T-helper 17 cell (primary cell): ENCODE measurements at places on chromosomes 4 and X. TPM values are rescaled to one million over a fixed set of nuclear protein-coding genes. Genes with fewer than 3 reads are reported as not detected.

- no peak overlapping the region for H3K27ac ChIP-seq
- no peaks in the 10 kb centered on the region for H3K27me3 ChIP-seq
Observed at GRCh38 chr4:14196131-14196530, 568.6 kb upstream of the BOD1L1 start.

DNA sequence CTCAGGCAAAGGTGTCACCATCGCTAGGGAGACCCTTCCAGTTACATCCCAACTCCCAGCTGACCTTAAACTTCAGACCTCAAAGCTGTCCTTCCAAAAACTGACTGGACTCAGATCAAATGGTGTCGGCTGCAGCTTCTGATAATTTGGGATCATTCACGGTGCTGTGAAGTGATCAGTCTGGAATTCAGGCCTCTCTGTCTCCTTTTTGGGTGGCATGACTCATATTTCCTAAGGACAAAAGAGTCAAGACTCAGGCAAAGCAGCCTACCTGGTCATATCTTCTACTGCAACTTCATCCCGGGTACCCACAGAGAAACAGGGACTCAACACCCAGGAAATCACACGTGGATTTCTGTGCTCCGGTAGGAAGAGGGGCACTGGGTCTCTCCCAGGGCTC is 87.6 kb downstream of the SORCS2 start:
- H3K4me1 ChIP-seq: no peaks in the 10 kb centered on the region
- H3K36me3 ChIP-seq: no peaks in the 10 kb centered on the region
- H3K4me3 ChIP-seq: no peak overlapping the region
- no peak overlapping the region for H3K27ac ChIP-seq
- no peak for DNase-seq
- H3K27me3 ChIP-seq: peaks cover 33% of the 10 kb centered on the region

DNA sequence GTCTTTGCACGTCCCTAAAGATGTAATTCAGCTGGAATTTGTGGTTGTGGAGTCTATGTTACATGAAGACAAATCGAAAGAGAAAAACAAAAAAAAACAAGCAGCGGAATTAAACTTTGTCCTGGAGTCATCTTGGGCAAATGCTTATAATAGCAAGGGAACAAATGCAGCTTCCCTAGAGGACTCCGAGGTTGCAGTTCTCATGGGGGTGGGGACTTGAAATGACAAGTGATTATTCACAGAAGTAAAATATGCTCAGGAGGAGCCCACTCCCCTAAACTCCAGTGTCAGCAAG is 362.4 kb downstream of the ARHGAP24 start:
- no peak for DNase-seq
- H3K27me3 ChIP-seq: no peaks in the 10 kb centered on the region
- H3K4me1 ChIP-seq: no peaks in the 10 kb centered on the region
- no peak overlapping the region for H3K27ac ChIP-seq

DNA sequence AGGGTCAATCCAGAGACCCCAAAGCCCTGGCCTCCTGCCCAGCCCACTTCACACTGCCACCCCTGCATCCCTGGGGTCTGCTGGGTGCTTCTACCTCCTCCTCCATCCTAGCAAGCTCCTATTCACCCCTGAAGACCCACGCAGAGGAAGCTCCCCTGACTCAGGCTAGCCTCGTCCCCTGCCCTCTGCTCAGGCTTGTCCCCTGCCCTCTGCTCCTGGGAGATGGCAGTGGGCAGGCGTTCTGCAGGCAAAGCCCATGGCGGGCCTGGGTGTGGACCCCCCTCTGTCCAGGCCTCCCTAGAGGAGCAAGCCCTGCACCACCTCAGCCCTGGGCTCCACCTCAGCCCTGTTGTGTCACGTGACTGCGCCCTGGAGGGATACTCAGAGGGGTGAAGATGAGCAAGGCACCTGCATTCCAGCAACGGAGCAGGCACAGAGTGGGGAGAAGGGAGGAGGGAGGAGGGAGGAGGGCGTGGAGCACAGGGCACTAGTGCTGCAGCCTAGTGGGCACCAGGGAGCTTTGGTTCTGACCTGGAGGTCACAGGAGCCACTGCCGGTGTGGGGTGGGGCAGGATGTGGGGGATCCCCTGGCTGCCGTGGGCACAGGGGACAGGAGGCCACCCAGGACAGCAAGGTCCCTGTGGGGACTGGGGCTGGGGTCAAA is 27.6 kb upstream of the FGFR3 start:
- peak overlapping the region; percentile 53 for H3K4me3 ChIP-seq
- H3K27ac ChIP-seq: no peak overlapping the region
- no peak for DNase-seq
- H3K36me3 ChIP-seq: no peaks in the 10 kb centered on the region
- H3K4me1 ChIP-seq: peaks cover 7% of the 10 kb centered on the region
- peaks cover 15% of the 10 kb centered on the region for H3K27me3 ChIP-seq

DNA sequence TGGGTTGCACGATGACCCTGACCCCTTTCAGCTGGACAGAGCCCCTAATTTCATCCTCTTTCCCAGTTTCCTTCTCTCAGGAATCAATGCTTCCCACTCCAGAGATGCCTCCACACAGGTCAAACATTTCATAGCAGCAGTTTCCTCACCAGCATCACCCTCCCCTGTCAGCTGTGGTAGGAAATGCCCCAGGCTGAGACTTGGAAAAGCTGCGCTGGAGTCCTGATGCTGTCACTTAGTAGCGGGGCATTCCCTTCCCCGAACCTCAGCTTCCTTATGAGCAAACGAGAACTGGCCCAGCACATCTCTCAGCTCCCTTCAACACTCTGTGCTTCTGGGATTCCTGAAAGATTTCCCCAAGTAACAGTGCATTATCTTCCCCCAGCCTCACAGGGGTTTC is 2.7 kb downstream of the GJB1 start:
- H3K36me3 ChIP-seq: no peaks in the 10 kb centered on the region
- no peak for DNase-seq
- H3K27me3 ChIP-seq: no peaks in the 10 kb centered on the region

GRCh38 chr4:130563185-130563888 is 1467.4 kb downstream of the C4orf33 start:
- no peak overlapping the region for H3K4me3 ChIP-seq
- H3K27me3 ChIP-seq: no peaks in the 10 kb centered on the region
- no peak overlapping the region for H3K27ac ChIP-seq
- no peaks in the 10 kb centered on the region for H3K4me1 ChIP-seq
- no peak for DNase-seq

GRCh38 chr4:16750216-16750615 is 148.2 kb downstream of the LDB2 start:
- no peak overlapping the region for H3K27ac ChIP-seq
- no peaks in the 10 kb centered on the region for H3K4me1 ChIP-seq
- no peaks in the 10 kb centered on the region for H3K27me3 ChIP-seq
- no peak overlapping the region for H3K4me3 ChIP-seq
- no peak for DNase-seq

DNA sequence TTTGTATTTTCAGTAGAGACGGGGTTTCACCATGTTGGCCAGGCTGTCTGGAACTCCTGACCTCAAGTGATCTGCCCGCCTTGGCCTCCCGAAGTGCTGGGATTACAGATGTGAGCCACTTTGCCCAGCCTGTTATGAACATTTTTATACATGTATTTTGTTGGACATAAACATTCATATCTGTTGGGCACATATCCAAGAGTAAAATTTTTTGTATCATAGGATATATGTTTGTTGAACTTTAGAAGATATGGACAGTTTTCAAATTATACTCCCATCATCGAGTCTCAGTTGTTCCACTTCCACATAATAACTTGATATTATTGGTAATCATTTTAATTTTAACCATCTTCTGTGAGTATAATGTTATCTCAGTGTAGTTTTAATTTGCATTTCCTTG is 23.6 kb downstream of the GLRB start:
- no peaks in the 10 kb centered on the region for H3K27me3 ChIP-seq
- no peaks in the 10 kb centered on the region for H3K36me3 ChIP-seq
- no peak overlapping the region for H3K4me3 ChIP-seq
- no peak overlapping the region for H3K27ac ChIP-seq

- H3K27ac ChIP-seq: peak overlapping the region; percentile 72
- no peak overlapping the region for H3K4me3 ChIP-seq
- H3K27me3 ChIP-seq: no peaks in the 10 kb centered on the region
- peaks cover 20% of the 10 kb centered on the region for H3K36me3 ChIP-seq
Observed at GRCh38 chr4:118798658-118799057, 37.3 kb downstream of the SEC24D start.

GRCh38 chrX:20265221-20265725 is 1.4 kb downstream of the RPS6KA3 start:
- H3K27ac ChIP-seq: peak overlapping the region; percentile 97
- DNase-seq: peak; percentile 29
- H3K36me3 ChIP-seq: peaks cover 6% of the 10 kb centered on the region
- peak overlapping the region; percentile 96 for H3K4me3 ChIP-seq

DNA sequence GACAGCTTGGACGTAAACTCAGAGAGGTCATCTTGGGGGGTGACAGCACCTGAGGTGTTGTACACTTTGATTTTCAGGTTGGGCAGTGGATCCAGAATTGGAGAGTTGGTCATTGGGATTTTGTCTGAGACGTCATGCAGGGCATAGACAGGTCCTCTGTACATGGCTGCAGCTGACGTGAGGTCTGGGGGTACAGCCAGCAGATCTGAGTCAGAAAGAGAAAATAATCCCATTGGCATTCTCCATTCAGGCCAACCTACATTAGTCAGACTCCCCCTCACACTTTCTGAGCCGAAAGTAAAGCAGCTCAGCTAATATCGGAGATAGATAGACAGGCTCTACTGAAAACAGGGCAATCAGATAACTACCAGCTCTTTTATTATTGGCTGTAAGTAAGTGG is 329.7 kb downstream of the UNC5C start:
- H3K4me3 ChIP-seq: no peak overlapping the region
- H3K27ac ChIP-seq: no peak overlapping the region
- H3K36me3 ChIP-seq: no peaks in the 10 kb centered on the region
- H3K27me3 ChIP-seq: peaks cover 7% of the 10 kb centered on the region

DNA sequence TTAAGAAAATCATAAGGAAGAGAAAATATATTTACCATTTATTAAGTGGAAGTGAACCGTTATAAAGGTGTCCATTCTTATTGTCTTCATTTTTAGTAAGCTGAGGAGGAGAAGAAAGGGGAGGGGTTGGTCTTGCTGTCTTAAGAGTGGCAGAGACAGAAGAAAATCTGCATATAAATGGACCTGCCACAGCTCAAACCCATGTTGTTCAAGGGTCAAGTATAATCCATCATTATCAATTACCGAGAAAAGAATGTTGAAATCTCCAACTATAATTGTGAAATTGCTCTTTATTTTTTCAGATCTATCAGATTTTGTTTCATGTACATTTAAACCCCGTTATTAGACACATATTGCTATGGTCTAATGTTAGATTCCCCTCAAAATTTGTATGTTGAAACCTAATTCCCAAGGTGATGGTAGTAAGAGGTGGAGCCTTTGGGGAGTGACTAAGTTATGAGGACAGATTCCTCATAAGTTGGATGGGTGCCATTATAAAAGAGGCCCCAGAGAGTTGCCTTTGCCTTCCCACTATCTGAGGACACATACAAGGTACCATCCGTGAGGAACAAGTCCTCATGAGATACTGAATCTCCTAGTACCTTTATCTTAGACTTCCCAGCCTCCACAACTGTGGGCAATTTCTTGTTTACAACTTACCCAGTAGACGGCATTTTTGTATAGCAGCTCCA is 58.5 kb upstream of the SMAD1 start:
- H3K4me3 ChIP-seq: no peak overlapping the region
- DNase-seq: no peak
- peaks cover 5% of the 10 kb centered on the region for H3K4me1 ChIP-seq
- peaks cover 2% of the 10 kb centered on the region for H3K36me3 ChIP-seq
- peaks cover 18% of the 10 kb centered on the region for H3K27me3 ChIP-seq

- H3K27me3 ChIP-seq: no peaks in the 10 kb centered on the region
- no peak overlapping the region for H3K4me3 ChIP-seq
- DNase-seq: no peak
- no peak overlapping the region for H3K27ac ChIP-seq
- no peaks in the 10 kb centered on the region for H3K36me3 ChIP-seq
- peaks cover 8% of the 10 kb centered on the region for H3K4me1 ChIP-seq
Observed at GRCh38 chr4:113700602-113701150, 60.9 kb downstream of the CAMK2D start.

GRCh38 chrX:25383196-25383595 is 367.4 kb upstream of the ARX start:
- H3K27ac ChIP-seq: no peak overlapping the region
- H3K36me3 ChIP-seq: no peaks in the 10 kb centered on the region
- no peaks in the 10 kb centered on the region for H3K27me3 ChIP-seq
- H3K4me1 ChIP-seq: no peaks in the 10 kb centered on the region
- no peak for DNase-seq
- H3K4me3 ChIP-seq: no peak overlapping the region

- H3K36me3 ChIP-seq: peaks cover 2% of the 10 kb centered on the region
- no peak for DNase-seq
- H3K27me3 ChIP-seq: peaks cover 11% of the 10 kb centered on the region
- no peaks in the 10 kb centered on the region for H3K4me1 ChIP-seq
Observed at GRCh38 chrX:51024106-51024696, 113.7 kb downstream of the BMP15 start.

- no peak overlapping the region for H3K27ac ChIP-seq
- no peaks in the 10 kb centered on the region for H3K27me3 ChIP-seq
- H3K36me3 ChIP-seq: no peaks in the 10 kb centered on the region
- no peak overlapping the region for H3K4me3 ChIP-seq
- H3K4me1 ChIP-seq: no peaks in the 10 kb centered on the region
Observed at GRCh38 chr4:110837896-110838450, 215.1 kb upstream of the PITX2 start.

- H3K4me3 ChIP-seq: no peak overlapping the region
- no peaks in the 10 kb centered on the region for H3K36me3 ChIP-seq
- DNase-seq: no peak
- H3K27ac ChIP-seq: no peak overlapping the region
- H3K4me1 ChIP-seq: peaks cover 15% of the 10 kb centered on the region
Observed at GRCh38 chrX:10101269-10101668, 55.5 kb upstream of the CLCN4 start.

- no peaks in the 10 kb centered on the region for H3K4me1 ChIP-seq
- H3K27me3 ChIP-seq: peaks cover 22% of the 10 kb centered on the region
- no peaks in the 10 kb centered on the region for H3K36me3 ChIP-seq
- no peak overlapping the region for H3K4me3 ChIP-seq
Observed at GRCh38 chr4:54971474-54971950, 153.9 kb downstream of the KDR start.

DNA sequence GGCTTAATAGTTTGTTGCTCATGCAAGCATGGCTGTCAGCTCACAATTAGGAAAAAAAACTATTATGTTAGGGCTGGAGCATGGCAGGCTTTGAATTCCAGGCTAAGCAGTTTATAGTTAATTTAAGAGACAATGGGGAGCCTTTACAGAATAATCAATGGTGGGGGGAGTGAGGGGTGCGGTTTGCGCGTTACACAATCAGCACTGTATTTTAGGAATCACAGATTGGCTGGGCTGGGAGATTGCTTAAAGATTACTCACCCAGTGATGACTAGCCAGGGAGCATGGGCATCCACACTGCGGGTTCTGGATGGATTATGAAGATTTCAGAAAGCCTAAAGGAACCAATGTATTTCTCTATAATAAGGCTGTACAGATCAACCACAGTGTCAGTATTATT is 186.6 kb downstream of the SOX3 start:
- H3K27me3 ChIP-seq: no peaks in the 10 kb centered on the region
- no peak for DNase-seq
- no peak overlapping the region for H3K4me3 ChIP-seq
- no peak overlapping the region for H3K27ac ChIP-seq
- H3K36me3 ChIP-seq: no peaks in the 10 kb centered on the region

INTU gene
- total RNA-seq: not detected

SPANXN4 gene
- not detected for total RNA-seq

EFNB1 gene
- total RNA-seq: 6.6 TPM

SYTL5 gene
- not detected for total RNA-seq

MGAT4D gene
- not detected for total RNA-seq

RXFP1 gene
- not detected for total RNA-seq

MAB21L2 gene
- not detected for total RNA-seq
